ENCODE measurements at places on chromosomes 5 and 9. TPM values are rescaled to one million over a fixed set of nuclear protein-coding genes. Genes with fewer than 3 reads are reported as not detected.

COL23A1 gene
- 5.5 TPM for total RNA-seq

PDE6A gene
- 0.16 TPM for total RNA-seq

TAF9 gene
- total RNA-seq: 31.2 TPM

EQTN gene
- not detected for total RNA-seq

All from left cardiac atrium (tissue), 4 donors.